Fibroblast of skin of left quadriceps (primary cell): ENCODE measurements at places on chromosomes 11 and 22.

DNA sequence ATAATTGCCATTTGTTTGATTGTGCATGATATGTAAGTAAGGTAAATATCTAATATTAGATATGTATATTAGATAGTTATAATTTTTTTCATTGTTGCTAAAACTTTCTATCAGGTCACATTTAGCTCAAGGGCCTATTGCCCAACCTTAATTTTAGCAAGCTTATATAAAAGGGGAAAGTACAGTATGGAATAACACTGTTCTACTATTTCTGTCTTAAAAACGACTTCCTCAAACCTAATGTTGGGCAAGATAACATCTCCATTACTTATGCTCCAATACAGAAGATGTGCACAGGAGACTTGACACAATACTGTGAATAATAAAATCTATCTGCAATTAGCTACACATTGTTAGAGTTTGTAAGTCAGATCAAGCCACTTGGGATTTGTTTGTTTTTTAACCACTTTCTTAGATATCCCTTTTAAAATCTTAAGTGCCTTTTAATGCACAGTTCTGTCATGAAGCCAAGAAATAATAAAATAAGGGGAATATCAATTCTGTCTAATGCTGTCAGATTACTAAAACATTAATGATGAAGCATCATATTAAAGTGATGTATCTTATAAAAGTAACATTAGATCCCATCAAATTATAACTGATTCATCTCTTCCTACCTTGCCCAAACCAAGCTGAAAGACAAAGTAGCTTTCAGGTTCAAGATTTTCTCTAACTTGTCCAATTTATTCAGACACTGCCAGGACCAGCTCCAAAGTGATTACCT lies 98.1 kb downstream of the SIK3 start:
- no peak for DNase-seq

DNA sequence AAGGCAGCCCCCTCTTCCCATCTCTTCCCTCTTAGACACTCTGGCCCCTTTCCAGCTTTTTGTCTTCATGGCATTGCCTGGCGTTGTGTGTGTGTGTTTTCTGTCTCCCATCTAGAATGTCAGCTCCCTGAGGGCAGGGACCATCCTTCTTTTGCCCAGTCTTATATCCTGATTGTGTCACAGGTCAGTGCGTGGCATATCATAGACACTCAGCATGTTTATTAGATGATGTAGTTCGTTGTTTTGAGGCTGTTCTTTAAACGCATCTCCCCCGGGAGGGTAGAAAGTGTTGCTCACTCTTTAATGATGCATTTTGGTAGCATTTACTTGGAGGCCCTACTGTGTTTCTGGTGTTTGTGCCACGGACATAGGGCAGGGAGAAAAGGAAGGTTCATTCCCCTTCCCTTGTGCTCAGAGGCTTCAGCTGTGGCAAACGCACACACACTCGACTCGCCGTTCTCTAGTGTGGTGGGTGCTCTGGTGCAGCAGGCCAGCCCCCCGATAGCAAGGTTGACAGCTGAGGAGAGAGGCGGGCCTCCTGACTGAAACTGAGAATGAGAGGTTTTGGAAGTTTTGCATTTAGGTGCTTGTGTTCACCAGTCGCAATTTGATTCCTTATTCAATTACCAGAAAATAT lies 60.2 kb downstream of the TNRC6B start:
- no peak for DNase-seq

DNA sequence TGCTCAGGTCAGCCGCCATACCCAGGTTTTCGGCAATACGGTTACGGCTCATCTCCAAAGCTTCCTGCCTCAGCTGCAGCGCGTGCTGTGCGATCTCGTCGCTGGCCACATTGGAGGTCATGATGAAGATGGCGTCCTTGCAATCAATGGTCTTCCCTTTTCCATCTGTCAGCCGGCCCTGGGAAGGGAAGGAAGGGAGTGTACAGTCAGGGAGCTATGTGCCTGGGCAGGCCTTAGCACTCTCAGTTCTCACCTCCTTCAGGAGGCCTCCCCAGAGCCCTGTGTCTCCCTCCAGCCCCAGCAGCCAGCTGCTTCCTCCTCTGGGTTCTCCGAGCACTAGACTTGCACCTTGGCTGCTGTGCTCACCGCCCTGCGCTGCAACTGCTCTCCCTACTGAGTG lies 51.5 kb upstream of the PHOX2A start:
- DNase-seq, result no peak

DNA sequence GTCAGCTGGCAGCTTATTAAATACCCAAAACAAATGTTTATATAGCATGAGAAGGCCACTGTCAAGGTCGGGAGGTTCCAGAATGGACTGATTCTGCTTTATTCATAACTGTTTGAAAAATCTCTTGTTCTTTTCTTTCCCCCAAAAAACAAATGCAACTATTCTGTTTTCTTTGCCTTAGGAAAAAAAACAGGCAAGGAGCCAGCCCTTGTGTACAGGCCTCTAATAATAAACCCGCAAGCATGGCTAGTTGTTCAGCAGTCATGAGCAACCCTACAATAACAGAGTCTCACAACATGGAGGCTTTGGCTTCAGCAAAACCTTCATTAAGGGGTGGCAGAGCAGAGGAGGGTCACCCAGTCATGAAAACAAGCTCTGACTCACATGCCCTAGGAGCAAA lies 191.7 kb downstream of the KIRREL3 start:
- DNase-seq, result no peak

- no peak for DNase-seq
These were observed 32.5 kb upstream of the NUCB2 start for GRCh38 chr11:17244046-17244445.
